ENCODE measurements at places on chromosomes 3 and 15. TPM values are rescaled to one million over a fixed set of nuclear protein-coding genes. Genes with fewer than 3 reads are reported as not detected.

GRCh38 chr3:6726811-6727210 is 134.1 kb upstream of the GRM7 start:
- no peak for DNase-seq

Gene GATM
- total RNA-seq: 629 TPM

Gene RFTN1
- 19.5 TPM for total RNA-seq

DNA sequence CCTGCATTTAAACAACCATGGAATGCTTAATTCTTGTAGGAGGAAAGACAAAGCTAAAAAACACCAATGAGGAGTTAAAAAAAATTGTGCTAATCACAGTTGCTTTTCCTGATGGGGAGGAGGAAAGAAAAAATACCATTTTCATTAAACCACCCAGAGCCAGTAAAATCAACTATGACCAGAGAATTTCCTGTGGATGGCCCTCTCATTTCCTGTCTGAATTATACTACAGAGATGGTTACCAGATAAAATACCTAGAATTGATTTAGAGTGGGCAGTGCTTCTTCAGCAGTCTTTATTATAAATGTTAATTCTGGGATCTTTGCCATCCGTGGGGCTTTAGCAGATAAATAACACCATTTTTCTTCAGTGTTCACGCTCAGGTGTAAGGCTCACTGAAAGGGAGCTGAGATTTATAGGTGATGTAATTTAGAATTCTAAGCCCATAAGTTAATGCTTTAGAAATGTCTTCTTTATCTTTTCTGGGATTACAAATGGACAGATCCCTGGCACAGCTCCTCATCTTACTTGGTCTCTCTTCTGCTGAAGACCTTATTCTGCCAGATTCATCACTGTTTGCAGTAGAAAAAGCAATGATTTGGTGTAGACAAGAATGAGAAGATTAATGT is 37.9 kb downstream of the RETNLB start:
- DNase-seq: no peak

DNA sequence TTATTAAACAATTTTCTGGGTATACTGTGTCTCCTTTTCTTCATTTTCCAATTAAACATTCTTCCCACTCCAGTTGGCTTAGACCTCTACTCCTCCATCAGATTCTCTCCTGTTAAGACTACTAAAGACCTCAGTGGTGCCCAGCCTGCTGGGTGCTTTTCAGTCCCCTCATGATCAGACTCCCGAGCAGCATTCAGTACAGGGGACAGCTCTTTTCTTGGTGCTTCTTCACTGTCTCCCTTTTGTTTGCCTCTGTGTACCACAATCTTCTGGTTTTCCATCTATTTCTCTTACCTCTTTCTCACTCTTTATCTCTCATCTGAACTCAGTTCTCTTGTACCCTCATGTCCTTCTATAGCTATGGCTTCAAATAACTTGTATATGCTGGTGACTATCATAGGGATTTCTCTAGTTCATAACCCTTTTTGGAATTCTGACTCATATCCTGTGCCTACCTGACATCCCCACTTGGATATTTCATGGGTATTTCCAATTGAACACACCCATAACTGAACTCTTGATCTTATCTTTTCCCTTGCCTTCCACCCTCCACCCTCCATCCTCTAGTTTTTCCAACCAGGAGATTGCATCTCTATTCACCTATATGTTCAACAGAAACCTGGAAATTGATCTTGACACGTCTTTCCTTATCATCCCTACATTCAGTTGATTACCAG is 55.6 kb upstream of the ABHD10 start:
- no peak for DNase-seq

GRCh38 chr3:131326307-131326706 is 55.3 kb upstream of the NUDT16 start:
- DNase-seq: no peak

DNA sequence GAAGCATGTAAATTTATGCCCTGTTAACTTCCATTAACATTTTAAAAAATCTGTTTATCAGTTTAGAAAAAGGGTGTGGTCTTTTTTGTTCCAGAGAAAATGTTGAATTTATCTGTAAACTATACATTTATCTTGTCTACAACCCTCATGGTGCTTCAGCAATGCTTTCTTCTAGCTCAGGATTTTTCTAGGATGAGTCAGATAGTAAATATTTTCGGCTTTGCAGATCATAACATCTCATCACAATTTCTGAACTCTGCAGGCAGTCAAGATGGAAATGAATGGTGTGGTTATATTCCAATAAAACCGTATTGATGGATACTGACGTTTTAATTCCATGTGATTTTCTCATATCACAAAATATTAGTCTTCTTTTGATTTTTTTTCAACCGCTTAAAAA is 70.5 kb upstream of the FOXB1 start:
- no peak for DNase-seq

Gene GPR176
- total RNA-seq: 1.5 TPM

DNA sequence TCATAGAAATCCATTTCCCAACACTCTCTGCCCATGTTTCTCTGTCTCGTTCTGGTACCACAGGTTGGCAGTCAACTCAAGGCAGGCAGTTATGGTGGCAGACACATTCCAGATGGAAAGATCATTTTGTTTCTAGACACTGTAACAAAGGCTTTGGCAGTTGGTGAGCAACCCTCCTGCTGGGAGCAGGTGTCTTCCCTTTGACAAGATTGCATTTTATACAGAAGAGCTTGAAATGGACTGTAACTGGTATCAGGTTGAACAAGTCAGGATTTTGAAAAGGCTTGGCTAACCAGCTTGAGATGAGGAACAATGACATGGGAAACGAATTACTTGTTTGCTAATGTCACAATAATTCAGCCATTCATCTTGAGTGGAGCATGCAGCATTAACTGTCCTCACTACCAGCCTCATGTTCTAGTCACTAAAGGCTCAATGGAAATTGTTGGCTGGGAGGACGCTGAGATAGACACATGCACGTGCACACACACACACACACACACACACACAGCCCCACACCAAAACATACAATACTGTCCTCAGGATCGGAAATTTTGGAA is 170.0 kb downstream of the SEMA6D start:
- no peak for DNase-seq

- peak; percentile 80 for DNase-seq
Observed at GRCh38 chr3:139280027-139280671, 63.7 kb upstream of the MRPS22 start.

DNA sequence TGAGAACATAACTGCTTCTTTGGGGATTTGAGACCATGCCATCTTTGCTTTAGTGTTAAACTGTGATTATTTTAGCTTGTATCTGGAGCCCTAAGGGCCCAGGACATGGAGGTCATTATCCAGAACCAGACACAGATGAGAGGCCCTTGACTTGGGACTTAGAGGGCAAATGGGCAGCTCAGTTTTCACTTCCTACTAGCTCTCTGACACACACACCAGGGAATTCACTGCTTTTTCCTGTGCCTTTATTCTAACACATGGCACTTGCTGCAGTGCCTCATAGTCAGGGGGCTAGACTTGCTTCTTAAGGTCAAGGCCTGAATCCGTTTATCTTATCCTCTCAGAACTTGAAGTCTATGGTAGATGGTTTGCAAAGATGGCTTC is 33.3 kb downstream of the AMOTL2 start:
- no peak for DNase-seq

Gene GUCA1C
- total RNA-seq: not detected

Gene SAMMSON
- not detected for total RNA-seq

Gene CCDC54
- not detected for total RNA-seq

GRCh38 chr3:99128235-99128634 is 226.7 kb upstream of the DCBLD2 start:
- DNase-seq: no peak

Gene TLE3
- 8.9 TPM for total RNA-seq

Gene NBEAL2
- 11.5 TPM for total RNA-seq

Gene MUC20
- total RNA-seq: 1.9 TPM

- no peak for DNase-seq
Observed at GRCh38 chr3:186790261-186790981, 7.0 kb downstream of the EIF4A2 start.

Gene PLA1A
- total RNA-seq: 14.9 TPM

DNA sequence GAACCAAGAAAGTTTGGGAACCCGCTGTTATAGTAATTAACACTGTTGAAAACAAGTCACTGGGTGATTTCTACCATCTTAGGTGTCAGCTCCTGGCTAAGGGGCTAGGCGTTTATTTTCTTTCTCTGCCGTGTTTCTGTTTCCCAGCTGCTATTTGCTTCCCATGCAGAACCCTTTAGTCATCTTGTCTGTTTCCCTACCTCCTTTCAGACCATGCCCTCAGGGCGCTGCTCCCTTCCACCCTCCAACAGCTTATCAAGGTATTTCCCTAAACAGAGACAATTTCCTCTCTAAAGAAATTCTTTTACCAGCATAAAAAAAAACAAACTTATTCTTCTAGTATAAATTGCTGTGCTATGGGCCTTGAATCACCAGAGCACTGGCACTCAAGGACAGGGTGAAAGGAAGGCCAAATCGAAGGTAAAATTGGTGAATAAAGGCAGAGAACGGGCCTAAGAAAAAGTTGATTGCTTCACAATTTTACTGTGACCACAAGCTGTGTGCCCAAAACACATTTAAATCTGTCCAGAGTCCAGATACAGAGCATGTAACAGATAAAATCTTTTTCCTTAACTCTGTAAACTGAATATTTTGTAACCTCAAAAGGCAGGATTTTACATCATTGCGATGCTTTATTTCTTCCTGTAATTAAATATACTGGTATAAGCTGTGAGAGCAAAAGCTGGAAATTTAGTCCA is 319.2 kb downstream of the ZNF621 start:
- no peak for DNase-seq

Gene SPRED1
- 5.3 TPM for total RNA-seq

GRCh38 chr3:156751461-156752025 is 74.6 kb upstream of the LEKR1 start:
- DNase-seq: no peak

DNA sequence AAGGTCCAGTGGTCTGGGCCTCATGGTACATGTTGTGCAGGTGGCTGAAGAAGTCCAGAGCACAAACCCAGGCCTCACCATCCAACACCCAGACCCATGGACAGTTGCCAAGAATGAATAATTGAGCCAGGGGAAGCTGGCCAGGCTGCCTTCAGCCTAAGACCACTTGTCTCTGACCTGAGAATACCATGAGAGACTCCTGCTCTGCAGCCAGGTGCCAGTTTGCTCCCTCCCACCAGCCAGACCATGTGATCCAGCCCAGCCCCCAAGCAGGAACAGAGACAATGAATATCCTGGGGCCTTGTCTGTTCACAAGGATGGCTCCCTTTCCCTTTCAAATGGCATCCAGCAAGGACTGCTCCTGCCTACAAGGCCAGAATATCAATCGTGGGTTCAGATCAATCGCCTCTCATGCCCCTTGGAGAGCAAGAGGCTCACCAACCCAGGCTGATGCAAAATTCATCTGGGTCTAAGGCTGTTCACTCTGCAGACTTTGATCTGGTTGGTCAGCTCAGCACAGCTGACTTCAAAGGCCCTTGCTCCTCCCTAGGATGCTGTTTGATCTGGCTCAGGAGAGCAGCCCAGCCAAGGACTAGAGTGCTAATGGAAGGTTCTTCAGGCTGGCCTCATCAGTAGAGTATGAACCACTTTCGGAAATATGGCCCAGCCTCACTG is 13.4 kb downstream of the TRAIP start:
- DNase-seq: no peak

GRCh38 chr3:134709561-134710312 is 58.9 kb upstream of the KY start:
- DNase-seq: no peak

- DNase-seq: no peak
Observed at GRCh38 chr3:138199851-138200250, 12.8 kb downstream of the ARMC8 start.

DNA sequence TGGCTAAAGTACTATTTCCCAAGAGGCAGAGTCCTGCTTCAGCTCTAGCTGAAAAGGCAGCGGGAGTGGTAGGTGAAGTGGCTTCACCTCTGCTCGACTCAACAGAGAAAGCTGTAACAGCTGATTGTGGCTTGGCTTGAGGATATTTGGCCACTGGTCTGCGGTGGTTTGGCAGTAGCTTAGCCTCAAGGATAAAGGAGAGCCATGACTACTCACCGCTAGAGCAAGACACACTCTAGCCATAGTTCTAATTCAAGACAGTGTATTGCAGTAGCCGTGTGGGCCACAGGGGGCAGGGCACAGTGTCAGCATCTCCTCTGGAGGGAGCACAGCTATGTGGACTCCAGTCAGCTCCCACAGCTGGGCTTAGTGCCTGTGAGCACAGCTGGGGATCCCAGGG is 23.5 kb downstream of the TPRG1 start:
- DNase-seq: no peak

GRCh38 chr3:65871305-65872141 is 167.2 kb downstream of the MAGI1 start:
- DNase-seq: peak; percentile 79

- DNase-seq: no peak
Observed at GRCh38 chr3:77553240-77553639, 513.3 kb downstream of the ROBO2 start.

- no peak for DNase-seq
Observed at GRCh38 chr3:151174351-151174750, 28.7 kb downstream of the GPR171 start.

DNA sequence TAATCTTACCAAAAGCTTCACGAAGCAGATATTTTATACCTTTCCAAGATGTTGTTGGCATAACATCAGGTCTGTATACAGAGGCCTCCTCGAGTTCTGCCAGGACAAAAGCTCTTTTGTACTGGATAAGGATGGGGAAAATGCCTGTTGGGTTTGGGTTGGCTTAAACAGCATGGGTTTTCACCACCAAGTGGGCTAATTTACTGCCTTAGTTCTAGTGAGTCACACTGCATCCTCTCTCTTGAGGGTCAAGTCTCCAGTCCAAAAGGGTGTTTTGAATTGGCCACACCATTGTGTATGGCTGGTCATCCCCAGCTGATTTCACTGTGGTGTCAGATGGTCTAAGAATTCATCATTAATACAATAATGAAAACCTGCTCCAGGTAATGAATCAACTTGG is 26.1 kb upstream of the BHLHE40 start:
- no peak for DNase-seq

DNA sequence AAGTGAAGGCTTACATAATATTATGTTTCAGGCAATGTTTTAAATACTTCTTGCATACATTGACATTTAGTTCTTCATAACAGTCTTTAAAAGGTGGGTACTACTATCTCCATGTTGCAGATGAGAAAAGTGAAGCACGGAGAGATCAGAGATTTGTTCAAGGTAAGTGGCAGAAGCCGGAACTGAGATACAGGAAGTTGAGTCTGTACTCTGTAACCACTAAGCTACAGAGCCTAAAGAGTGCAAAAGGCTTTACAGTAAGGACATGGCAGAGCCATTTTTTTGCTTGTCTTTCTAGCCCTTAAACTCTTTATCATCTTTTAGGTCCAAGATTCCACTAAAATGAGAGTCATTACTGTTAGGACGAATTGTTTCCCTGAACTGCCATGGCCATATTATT is 186.5 kb upstream of the PEX5L start:
- no peak for DNase-seq

DNA sequence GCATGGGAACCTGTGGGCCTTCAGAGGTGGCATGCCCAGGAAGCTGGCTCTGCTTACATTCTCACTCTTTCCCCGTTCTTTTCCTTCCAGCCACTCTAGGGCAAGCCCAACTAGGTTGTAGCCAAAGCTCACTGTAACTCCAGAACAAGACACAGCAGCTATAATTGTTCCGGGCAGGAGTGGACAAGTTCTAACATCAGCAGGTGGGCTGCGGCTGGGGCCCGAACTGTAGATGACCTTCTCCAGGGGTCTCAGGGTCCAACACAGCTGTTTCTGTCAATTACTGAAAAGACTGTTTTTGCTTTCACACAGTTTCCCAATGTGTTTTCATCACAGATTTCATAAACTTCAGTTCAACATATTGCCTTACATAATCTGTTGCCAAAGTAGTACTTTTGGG is 11.5 kb downstream of the RASGRP1 start:
- no peak for DNase-seq

Gene EFHB
- total RNA-seq: not detected

- DNase-seq: no peak
Observed at GRCh38 chr15:32991619-32992111, 202.8 kb downstream of the FMN1 start.

Gene TBC1D5
- total RNA-seq: 33.4 TPM

Gene PAQR9
- total RNA-seq: 15.5 TPM
